Activated T-helper 1 cell treated with anti-CD3 and anti-CD28 coated beads, Interleukin-12 subunit alpha, Interleukin-12 subunit beta, Interleukin-2, Interleukin-4 antibody, amounts not matched to agents 30 ng/mL and 10 ng/mL and 1 ng/mL, durations not matched to agents 14 hours and 24 hours and 36 hours (primary cell): ENCODE measurements at places on chromosomes 13 and 19. TPM values are rescaled to one million over a fixed set of nuclear protein-coding genes. Genes with fewer than 3 reads are reported as not detected.

- DNase-seq, result no peak
These were observed 413.3 kb downstream of the KCTD12 start for GRCh38 chr13:76472916-76473315.

SYT3 gene
- not detected in 2 replicates for total RNA-seq

GRCh38 chr13:23941211-23941610 lies 43.9 kb upstream of the C1QTNF9B start:
- no peak for DNase-seq

C19orf81 gene
- not detected in 2 replicates for total RNA-seq

GRCh38 chr13:114015111-114015968 lies 41.5 kb upstream of the C13orf46 start:
- DNase-seq, result no peak

SYDE1 gene
- total RNA-seq, result 1.6 and 1.7 TPM in 2 replicates

- no peak for DNase-seq
These were observed 1.1 kb downstream of the TSSK6 start for GRCh38 chr19:19514215-19514657.

GRCh38 chr13:48976576-48977285 lies 1.0 kb downstream of the FNDC3A start:
- no peak for DNase-seq

GRCh38 chr13:80955501-80955900 lies 614.6 kb upstream of the SPRY2 start:
- DNase-seq, result no peak

SIGLEC5 gene
- not detected in 2 replicates for total RNA-seq

GRCh38 chr13:51614350-51614786 lies 30.1 kb downstream of the WDFY2 start:
- peak; percentile 30 for DNase-seq

SLC10A2 gene
- total RNA-seq, result not detected in 2 replicates

AP1M2 gene
- total RNA-seq, result not detected in 2 replicates

TMEM59L gene
- total RNA-seq, result 0.10 and 0.17 TPM in 2 replicates

DNA sequence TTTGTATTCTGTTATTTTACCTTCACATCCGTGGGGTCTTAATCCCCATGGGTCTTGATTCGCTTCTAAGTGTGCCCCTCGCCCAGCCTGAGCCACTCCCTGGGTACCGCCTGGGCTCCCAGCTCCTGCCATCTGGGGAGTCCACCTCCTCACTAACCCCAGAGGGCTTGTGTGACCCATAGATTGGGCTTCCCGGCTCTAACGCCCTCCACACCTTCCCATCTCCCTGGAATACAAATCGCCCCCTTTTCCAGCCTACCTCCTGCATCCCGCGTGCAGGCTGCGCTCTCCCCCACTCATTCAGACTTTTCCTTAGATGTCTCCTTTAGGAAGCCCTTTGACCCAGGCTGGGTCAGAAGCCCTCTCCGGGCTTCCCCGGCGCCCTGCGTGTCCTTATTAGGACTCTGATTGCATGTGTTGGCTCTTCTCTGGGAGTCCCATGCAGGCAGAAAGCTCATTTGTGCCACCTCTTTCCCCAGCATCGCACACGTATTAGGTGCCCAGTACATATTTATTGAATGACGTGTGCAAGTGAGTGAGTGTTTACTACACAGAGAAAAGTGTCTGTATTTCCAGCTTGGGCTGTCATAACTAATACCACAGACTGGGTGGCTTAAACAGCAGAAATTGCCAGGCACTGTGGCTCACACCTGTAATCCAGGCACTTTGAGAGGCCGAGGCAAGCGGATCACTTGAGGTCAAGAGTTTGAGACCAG lies 757 bp downstream of the CCDC124 start:
- no peak for DNase-seq

MEDAG gene
- not detected in 2 replicates for total RNA-seq

LGALS14 gene
- 0.56 TPM in 1 of 2 replicates, not detected in the other for total RNA-seq

GRCh38 chr13:52686376-52686775 lies 33.7 kb downstream of the SUGT1 start:
- no peak for DNase-seq

AMH gene
- 2.2 and 4.5 TPM in 2 replicates for total RNA-seq

- no peak for DNase-seq
These were observed 19.4 kb upstream of the EIF3G start for GRCh38 chr19:10138879-10139795.

DNA sequence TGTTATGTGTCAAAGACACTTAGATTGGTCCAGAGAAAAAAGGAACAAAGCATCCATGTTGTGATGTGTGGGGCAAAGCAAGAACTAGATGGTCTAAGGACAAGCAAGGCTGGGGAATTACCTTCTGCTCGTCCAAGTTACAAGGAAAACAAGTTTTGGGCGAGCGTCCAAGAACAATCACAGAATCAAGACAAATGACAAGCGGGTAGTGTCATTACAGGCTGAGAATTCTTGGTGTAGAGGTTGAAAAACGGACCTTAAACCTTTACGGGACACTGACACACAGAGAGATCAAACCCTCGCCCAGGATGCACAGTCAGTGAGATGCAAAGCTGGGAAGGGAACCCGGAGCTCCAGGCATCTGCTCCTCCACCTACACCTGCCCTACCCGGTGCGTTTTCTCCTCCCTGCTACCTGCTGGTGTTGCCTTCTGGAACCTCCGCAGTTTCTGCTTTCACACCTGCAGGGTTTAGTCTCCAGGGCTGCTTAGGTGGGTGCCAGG lies 515 bp upstream of the ZNF324B start:
- no peak for DNase-seq

DNA sequence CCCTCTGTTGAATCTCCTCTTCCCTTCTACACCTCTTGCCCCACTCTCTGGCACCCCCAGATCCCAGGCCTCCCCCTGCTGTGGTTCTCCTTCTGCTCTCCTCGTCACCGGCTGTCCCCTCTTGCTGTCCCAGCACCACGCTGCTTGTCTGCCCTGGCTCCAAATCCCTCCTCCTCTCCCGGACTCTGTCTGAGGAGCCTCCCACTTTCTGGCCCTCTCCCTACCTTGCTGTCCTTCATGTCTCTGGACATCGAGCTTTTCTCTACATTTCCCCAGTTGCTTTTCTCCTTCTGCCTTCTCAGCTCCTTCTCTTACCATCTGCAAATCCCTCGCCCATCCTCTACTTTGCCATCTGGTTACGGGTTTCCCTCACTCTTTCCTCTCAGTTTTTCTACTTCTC lies 1.2 kb downstream of the ZNF347 start:
- DNase-seq, result no peak

GRCh38 chr13:49635599-49636433 lies 7.5 kb downstream of the ARL11 start:
- no peak for DNase-seq

- no peak for DNase-seq
These were observed 111.6 kb downstream of the GGACT start for GRCh38 chr13:100476963-100477362.

COX7A1 gene
- total RNA-seq, result not detected in 2 replicates

DNA sequence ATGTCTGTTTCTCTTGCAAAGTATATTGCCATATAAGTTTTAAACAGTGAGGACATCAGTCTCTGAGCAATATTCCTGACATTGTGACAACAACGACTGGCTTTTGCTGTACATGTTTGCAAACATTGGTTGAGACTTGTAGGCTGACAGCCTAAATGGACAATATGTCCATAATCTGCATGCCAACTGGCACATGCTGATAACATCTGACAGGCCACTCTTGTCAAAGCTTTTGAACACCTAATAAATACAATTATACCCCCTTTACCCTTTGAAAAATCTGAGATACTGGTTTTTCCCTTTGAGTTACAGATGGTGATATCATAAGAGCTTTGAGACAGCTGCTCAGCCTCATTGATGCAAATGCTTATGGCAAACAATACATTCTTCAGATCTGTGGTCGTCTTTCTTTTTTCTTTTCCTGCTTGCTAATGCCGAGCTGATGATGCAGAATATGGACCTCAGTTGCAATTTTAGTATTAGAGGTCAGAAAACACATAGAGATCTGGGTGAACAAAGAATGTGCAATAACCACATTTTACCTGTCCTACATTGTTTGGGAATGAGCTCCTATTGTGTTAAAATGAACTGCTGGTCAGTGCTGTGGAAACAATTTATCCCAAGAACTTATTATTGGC lies 114.9 kb downstream of the RFC3 start:
- no peak for DNase-seq

PEX11G gene
- 1.4 and 1.5 TPM in 2 replicates for total RNA-seq

GRCh38 chr19:34308381-34309367 lies 54.3 kb downstream of the GARRE1 start:
- no peak for DNase-seq

MADCAM1 gene
- total RNA-seq, result 0.18 and 0.27 TPM in 2 replicates

DNA sequence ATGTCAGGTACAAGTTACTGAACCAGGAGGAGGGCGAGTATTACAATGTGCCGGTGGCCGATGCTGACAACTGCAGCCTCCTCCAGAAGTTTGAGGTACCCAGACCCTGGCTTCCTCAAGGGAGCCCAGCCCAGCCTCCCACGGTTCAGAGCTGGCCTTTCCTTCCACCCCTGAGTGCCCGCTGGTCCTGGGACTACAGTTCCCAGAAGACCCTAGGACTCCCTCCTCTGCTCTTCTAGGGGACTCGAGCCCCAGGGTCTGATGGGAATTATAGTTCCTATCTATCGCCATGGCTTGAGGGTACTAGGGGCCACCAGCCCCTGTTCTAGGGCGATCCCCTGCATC lies 11.0 kb downstream of the PRKCG start:
- no peak for DNase-seq

PSG7 gene
- total RNA-seq, result not detected in 2 replicates

FXYD1 gene
- total RNA-seq, result not detected in 2 replicates

CLIP3 gene
- total RNA-seq, result 2.2 and 4.4 TPM in 2 replicates

- DNase-seq, result no peak
These were observed 23.7 kb downstream of the DIS3 start for GRCh38 chr13:72757792-72758535.

CGB5 gene
- total RNA-seq, result not detected in 2 replicates
